Stimulated activated CD4-positive, alpha-beta T cell treated with anti-CD3 and anti-CD28 coated beads, Interleukin-15, amount 100 ng/mL, for 48 hours (primary cell): ENCODE measurements at places on chromosomes 13 and 19.

GRCh38 chr13:67416047-67416925, 186.2 kb upstream of the PCDH9 start:
- no peak for DNase-seq

DNA sequence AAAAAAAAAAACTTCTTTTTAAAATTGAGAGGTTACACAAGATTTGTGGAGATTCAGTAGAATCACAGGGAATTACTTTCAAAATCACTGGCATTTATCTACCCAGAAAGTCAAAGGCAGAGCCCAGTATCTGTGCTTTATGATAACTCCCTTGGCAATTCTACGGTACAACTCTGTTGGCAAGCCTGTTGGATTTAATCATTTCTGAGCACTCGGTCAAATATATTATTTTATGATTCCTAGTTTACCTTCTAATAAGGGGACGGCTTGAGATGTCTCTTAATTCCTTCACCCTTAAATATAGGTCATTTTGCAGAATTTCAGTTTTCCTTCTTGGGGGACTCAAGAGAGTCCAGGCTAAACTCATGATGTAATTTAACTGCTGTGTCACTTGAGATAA, 987.6 kb downstream of the EFNB2 start:
- no peak for DNase-seq

DNA sequence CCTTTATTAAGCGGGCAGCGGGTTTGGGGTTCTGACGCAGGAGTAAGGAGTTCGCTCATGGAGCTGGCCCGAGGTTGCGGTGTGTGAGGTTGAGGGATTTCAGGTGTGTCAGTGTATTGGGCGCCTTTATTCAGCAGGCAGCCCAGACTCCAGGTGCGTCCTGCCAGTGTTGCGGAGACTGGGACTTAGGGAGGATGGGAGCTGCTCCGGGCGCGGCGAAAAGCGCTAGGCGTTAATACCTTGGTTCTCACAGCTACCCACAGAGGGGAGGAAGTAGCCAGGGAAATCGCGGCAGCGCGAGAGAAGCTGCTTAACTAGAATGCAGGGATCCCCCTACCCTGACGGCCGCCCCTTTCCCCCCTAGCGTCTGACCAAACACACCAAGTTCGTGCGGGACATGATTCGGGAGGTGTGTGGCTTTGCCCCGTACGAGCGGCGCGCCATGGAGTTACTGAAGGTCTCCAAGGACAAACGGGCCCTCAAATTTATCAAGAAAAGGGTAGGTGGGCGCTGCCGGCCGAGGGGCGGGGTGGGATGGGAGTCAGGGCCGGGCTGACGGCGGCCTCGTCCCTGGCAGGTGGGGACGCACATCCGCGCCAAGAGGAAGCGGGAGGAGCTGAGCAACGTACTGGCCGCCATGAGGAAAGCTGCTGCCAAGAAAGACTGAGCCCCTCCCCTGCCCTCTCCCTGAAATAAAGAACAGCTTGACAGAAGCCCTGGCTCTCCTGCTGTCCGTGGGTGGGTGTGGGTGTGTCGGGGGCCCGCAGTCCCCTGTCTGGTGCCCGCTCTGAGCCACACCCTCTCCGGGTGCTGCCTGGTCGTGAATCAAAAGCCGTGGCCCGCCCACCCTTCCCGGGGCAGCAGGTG, 1.1 kb downstream of the RPL36 start:
- DNase-seq = peak; percentile 63

DNA sequence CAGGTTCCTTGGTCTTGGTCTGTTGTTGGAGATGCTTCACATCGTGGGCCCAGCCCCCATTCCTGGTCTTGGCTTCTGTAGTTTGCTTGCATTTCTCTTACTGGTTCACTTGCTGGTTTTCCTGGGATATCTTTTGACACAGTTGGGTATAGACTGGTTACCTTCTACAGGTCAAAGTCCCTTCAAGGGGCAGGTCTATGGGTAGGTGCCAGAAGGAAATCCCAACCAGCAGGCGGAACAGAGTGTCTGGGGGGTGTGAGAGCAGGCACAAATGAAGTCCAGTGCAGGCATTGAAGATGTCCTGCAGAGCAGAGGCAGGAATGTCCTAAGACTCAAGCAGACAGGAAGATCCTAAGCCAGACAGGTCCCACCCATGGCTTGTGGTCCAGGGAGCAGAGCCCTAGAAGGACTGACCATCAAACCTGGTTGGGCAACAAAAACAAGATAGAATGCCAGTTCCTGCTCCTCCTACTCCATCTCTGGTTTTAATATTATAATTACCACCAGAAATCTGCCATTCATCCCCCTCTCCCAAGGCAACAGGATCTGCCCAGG, 17.7 kb upstream of the WASF3 start:
- DNase-seq = no peak

- DNase-seq = no peak
Measured at GRCh38 chr19:39405261-39405957, 1.2 kb upstream of the ZFP36 start.

GRCh38 chr19:7658219-7658686, 10.6 kb upstream of the RETN start:
- DNase-seq = peak; percentile 27

DNA sequence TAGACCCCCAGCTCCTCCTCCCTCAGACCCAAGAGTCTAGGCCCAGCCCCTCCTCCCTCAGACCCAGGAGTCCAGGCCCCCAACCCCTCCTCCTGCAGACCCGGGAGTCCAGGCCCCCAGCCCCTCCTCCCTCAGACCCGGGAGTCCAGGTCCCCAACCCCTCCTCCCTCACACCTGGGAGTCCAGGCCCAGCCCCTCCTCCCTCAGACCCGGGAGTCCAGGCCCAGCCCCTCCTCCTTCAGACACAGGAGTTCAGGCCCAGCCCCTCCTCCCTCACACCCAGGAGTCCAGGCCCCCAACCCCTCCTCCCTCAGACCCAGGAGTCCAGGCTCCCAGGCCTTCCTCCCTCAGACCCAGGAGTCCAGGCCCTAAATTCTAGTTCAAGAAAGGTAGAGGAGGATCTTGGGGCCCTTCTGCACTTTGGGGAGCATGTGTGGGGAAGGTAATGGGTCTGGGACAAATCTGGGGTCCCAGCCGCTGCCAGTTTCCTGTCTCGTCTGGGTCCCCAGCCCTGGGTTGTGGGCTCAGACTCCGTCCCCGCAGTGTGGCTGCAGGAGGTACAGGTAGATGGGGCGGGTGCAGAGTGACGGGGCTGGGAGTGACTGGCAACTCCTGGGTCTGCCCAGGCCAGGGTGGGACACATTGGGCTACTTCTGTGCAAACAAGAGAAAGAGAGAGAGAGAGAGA, 3.2 kb upstream of the TMEM190 start:
- DNase-seq = no peak

DNA sequence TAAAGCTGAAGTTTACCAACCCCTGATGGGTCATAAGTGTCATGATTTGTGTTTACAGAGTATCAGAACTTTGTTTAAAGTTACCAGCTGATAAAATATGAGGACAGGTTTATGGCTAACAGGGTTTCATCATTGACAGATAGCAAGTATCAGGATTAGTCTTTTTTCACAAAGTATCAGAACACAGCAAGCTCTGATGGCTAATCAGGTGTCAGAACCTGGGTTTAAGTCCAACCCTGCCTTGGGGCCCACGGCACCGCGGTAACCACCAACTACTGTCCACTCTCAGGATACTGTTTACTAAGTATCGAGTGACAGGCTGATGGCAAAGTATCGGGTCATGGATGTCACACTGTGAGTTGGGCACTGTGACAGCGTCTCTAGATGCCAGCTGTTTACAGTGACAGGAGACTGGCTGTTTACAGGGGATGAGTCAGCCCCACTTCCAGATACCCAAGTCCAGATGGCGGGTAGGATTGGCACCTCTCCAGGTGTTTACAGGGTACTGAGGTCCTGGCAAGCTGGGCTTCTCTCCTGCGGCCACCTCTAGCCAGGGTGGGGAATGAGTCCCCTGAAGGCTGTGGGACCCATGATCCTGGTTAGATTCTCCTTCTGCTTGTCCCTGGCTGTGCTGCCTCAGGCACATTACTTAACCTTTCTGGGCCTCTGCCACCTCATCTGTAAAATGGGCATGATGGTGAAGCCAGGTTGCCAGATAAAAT, 21.8 kb downstream of the ARRDC2 start:
- DNase-seq = no peak

- no peak for DNase-seq
Measured at GRCh38 chr19:29708554-29709439, 6.3 kb downstream of the C19orf12 start.

DNA sequence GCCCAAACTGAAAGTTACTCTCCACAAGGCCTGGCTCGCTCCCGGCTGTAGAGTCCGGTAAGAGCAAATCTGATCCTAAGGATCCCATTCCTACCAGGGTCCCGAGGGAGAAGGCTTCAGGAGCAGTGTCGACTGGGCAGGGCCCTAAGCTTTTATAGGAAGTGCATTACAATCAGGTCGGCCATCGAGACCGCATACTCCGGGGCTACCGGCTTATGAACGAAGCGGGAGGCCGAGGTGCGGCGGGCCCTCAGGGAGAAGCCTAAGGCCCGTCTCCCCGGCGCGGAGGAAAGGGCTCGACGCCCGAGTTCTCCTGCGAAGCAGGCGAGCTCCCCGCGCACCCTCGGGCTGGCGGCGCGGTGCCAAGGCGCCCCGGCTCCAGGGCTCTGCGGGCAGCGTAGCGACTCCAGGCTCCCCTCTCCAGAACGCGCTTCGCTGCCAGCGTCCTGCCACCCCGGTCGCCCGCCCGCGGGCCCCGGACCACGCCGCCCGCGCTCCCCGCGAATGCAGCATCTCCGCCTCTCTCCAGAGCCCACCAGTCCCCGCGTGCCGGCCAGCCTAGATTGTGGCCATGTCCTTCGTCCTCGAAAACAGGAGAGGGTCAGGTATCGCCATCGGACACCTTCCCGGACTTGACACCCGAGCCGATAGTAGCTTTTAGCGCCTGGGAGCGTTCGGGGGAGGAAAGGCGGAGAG, 1.4 kb downstream of the EFNB2 start:
- DNase-seq = no peak

GRCh38 chr13:30169442-30169841, 137.9 kb downstream of the KATNAL1 start:
- no peak for DNase-seq

DNA sequence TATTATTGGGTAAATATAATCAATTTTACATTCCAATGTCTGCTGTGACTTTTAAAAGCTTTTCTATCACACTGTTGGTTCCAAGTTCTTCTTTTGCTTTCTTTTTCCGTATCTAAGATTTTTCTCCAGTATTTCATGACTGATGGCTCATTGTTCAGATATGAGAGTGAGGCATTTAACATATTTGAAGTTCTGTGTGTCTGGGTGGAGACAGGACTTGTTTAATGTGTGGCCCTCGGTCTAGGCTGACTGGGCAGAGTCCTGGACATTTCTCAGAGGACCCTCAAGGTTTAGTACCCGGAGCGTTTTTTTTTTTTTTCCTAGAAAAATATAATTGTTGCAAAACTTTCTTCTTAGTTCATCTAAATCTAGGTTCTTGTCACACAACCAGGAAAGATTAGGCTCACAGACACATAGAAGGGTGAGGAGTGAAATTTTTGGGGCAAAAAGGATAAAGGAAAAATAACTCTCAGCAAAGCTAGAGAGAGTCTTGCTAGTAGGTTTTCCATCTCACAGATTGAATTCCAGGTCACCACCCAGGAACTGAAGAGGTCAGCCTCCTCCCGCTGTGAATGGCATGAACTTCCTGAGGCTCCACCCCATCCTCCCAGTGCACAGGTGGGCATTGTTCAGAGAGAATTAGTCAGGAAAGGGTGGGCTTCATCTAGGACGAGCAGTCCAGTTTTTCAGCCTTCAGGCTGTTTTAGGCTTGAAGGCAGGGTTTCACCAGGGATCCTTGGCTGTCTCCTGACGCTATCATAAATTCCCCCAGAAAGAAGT, 1002.4 kb upstream of the PCDH9 start:
- no peak for DNase-seq

DNA sequence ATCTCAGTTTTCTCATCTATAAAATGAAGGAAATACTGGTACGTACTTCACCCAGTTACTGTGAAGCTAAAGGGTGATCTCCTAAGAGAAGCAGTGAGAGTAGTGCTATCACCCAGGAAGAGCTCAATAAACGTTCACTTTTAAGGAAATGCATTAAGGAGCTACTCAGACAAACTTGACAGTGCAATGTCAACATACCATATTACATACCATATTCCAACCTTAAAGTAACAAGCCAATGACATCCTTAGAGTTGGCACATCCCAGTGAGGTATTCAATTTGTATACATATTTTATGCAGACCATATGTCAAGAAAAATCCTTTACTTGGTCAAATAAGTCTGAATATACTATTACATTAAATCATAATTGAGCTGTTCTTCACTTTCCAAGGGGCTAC, 7.0 kb downstream of the TBC1D4 start:
- DNase-seq = no peak

- DNase-seq = peak; percentile 100
Measured at GRCh38 chr19:58543826-58544590, at the start of gene TRIM28. Gene TRIM28, plus strand, starts transcription at chr19:58544064. Its CDS starts 694 bp downstream, at chr19:58544758.

GRCh38 chr19:49539192-49539952, 11.6 kb downstream of the RCN3 start:
- no peak for DNase-seq

DNA sequence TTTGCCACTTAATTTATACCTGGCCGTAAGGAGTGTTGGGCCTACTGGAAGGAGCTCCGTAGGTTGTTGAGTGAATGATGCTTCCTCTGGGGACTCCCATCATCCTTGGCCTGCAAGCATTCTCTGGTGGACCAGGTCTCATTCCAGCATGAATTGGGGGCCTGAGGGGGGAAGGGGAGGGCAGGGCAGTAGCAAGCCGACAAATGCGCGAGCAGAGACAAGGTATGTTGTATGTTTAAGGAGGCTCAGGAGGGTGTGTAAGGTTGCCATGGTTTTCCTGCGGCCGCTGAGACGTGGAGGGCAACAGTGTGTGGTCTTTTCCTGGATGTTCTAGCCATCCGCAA, 749 bp downstream of the ZNF264 start:
- no peak for DNase-seq

GRCh38 chr19:2494084-2494446, 18.1 kb downstream of the GADD45B start:
- DNase-seq = no peak
